ENCODE measurements at places on chromosomes 5 and 9.

GRCh38 chr9:27247756-27248155 lies 49.2 kb downstream of the EQTN start:
- no peak for DNase-seq

- no peak for DNase-seq
Observed at GRCh38 chr5:159972538-159973362, 36.2 kb upstream of the TTC1 start.

DNA sequence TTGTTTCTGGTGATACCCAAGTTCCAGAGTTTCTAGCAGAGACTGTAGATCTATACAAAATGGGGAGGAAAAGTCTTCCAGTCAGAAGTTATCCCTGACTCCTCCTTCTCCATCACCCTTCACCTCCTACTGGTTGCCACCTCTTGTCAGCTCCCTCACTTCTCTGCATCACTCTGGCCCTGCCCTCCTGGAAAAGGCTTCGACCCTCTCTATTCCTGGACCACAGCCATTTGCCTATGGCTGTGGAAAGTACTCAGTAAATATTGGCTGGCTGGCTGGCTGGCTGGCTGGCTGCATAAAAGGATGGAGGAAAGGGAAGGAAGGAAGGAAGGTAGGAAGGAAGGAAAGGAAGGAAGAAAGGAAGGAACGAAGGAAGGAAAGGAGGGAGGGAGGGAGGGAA lies 32.7 kb upstream of the ABCA1 start:
- DNase-seq: no peak

DNA sequence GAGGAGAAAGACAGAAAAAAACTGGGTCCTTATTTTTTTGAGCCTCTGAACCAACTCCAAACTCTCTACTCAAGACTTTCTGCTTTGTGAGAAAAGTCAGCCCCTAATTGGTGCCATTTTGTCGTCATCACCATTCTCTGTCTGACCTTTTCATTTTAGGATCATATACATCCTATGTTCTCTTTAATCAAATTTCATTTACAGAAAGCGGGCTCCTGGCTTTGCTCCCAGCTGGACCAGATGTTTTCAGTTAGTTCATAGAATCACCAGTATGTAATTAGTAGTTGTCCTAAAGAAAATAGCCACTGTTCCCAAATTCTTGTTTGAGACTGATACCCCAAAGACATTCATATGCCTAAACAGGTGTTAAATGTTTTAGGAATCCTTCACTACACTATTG lies 28.6 kb upstream of the SLCO4C1 start:
- DNase-seq: no peak

DNA sequence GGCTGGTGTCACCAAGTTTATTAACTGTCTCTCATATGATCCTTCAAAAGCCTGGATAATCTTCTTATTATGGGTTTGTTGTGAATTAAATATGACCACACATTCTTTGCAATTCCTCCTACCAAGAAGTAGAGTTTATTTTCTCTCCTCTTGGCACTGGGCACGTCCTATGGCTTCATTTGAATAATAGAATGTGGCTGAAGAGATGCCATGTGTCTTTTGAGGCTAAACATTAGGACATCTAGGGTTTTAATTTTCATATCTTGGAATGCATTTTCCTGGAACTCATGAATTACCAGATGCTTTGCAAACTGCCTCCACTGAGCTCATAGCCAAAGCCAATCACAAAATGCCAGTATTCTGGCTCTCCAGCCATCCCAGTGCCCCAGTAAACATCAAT lies 19.9 kb upstream of the SCGB3A2 start:
- no peak for DNase-seq

DNA sequence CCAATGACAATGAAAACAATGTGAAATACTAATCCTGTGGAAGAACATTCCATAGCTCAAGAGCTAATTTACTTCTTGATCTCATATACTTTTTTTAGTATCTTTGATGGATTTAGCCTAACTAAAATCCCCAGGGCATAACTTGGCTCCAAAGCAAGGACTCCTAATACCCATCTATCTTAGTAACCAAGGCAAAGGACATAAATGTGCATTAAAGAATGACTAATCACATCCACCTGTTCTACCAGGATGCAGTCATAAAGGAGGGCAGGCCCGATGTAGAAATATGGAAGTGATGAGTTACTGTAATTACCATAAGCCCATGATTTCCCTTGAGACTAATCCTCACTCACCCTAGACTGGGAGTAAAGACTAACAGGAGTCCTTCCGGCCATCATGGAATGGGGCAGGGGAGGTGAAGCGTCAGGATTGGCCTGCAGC lies 56.9 kb downstream of the KIF24 start:
- no peak for DNase-seq

GRCh38 chr9:108759835-108760234 lies 96.0 kb downstream of the ACTL7B start:
- DNase-seq: no peak

DNA sequence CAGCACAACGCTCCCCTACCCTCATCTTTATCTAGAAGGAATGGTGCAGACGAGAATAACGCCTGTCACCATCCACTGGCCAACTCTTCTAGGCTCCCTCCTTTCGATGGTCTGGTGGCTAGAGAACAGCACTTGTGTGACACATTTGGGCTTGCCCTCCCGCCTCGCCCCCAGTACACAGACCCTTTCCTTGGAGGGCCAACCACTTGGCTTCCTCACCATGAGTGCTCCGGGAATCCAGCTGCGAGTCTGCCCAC lies 1.4 kb downstream of the GNAQ start:
- DNase-seq: peak; percentile 31

DNA sequence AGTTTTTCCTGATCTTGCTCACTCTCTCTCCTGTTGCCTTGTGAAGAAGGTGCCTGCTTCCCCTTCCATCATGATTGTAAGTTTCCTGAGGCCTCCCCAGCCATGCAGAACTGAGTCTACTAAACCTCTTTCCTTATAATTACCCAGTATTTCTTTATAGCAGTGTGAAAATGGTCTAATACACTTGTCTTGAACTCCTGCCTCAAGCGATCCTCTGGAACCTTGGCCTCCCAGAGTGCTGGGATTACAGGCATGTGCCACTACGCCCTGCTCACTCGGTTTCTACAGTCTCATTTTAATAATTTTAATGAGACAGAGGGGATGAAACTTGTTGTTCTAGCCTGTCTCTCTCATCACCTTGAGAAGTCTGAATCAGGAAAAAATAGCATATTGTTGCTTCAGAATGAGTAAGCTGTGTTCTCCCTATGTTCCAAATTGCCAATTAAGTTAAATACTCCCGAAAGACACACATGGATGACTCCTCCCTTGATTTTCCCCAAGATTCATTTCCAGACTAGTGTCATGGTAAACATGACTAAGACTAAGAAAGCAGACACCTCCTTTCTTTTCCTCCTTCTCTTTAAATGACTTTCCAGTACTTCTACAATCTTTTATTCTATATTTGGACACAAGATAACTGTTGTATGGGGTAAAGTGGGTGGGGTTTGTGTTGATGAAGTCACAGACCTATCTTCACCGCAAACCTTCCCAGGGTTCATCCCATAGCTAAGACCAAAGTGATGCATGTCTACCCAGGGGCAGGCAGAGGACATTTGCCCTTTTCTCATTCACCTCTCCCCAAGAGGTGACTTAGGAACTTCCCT lies 7.8 kb upstream of the DNAJC18 start:
- no peak for DNase-seq

DNA sequence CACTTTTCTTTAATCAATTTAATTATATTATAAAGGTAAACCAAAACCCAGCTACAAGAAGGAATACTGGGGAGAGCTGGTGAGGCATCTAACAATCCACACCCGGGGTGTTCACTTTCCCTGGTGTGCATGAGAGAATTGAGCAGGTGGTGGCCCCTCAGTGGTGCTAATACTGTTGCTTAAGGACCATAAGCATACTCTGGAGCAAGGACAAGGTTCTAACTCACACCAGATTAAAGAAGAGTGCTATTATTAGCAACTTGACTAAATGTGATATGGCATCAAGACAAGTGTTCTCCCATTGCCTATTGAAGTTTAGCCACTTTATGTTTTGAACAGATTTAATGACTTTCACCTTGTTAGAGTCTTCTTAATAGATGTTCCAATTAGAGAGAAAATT lies 8.8 kb downstream of the RGS7BP start:
- no peak for DNase-seq

GRCh38 chr5:92994392-92994791 lies 586.6 kb downstream of the NR2F1-AS1 start:
- DNase-seq: no peak

DNA sequence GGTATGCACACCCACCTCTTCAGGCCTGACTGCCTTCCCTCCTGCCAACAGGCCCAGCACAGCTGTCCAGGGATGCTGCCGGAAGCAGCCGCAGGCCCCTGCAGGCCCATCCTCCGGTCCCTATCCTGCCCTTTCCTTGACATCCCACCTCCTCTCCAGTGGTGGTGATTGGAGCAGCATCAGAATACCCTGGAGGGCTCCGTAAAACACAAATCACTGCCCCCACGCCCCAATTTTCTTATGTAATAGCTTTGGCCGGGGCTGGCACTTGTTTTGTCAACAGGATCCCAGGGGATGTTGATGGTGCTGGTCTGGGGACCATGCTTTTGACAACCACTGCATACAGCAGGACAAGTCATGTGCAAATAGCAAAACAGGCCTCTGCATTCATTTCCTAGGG lies 274.5 kb downstream of the GADD45G start:
- no peak for DNase-seq

DNA sequence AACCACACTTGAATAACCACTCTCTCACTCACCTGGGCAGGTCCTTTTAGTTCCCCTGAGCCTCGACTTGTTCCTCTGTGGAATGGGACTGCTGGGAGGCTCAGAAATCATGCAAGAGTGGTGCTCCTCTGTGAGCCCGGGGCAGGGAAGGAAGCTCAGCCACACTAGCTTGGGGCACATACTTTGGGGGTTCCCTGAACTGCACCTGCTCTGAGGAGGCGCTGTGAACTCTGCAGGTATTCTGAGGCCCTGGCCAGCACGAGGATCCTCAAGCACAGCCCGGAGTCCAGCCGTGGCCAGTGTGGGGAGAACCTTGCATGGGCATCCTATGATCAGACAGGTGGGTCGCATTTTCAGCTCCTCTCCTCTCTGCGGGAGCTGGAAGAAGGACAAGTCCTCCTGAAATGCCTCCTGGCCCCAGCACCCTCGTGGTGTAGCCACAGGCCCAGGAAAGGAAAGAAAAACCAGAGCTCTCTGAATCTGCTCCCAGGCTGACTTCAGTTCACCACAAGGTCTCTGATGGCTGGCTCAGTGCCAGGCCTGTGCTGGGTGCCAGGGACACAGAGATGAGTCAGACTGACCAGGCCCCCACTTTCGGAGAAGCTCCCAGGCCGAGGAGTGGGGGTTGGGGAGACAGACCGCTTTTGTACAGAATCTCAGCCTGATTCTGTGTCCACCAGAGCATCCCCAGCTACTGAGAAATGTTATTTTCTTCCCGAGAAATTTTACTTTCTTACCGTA lies 11.9 kb downstream of the GLIPR2 start:
- peak; percentile 86 for DNase-seq

DNA sequence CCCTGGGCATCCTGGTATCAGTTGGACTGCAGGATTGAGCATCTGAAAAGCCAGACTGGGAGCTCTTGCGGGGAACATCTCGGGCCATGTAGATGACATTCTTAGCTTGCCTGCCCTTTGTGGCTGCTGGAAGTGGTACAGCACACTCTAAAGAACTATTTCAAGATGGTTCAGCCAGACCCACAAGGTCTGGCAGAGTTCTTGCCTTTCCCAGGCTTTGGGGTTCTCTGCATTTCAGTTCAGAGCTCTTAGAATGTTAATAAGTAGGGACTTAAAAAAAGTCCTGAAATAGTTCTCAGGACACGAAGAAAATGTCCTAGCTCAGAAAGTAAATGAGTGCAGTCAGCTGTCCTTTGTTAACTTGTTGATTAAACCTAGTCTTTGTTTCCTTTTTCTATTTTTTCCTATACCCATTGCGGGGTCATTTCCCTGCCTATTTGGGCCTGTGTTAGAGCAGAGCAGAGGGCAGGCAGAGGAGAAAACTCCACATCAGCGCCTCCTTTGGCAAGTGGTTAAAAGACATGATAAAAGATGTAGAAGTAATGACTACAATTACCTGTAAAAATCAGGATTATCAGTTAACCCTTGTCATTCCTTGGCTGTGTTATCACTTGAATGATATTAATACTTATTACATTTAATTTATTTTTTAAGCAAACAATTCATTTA lies 291.5 kb downstream of the ZSWIM6 start:
- no peak for DNase-seq

- DNase-seq: no peak
Observed at GRCh38 chr5:139363937-139364336, 19.2 kb downstream of the SLC23A1 start.

- no peak for DNase-seq
Observed at GRCh38 chr9:36007316-36007708, 29.4 kb upstream of the RECK start.

- DNase-seq: no peak
Observed at GRCh38 chr9:135304886-135305285, 174.7 kb upstream of the PPP1R26 start.

DNA sequence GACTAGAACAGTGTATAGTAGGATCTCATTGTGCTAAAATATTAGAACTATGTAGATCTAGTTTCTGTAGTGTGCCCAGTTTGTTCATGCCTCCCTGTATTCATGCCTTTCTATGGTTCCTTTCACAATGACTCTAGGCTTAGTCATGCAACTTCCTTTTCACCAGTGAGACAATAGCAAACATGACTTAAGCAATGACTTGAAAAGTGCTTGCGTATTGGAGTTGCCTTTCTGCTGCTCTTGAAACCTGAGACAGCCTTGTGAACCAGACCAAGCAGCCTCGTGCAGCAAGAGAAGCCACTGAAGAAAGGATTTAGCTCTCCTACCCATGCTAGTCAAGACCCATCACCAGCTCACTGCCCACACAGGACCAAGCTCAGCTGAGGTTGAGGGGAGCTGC lies 294.5 kb upstream of the TAS2R1 start:
- no peak for DNase-seq

DNA sequence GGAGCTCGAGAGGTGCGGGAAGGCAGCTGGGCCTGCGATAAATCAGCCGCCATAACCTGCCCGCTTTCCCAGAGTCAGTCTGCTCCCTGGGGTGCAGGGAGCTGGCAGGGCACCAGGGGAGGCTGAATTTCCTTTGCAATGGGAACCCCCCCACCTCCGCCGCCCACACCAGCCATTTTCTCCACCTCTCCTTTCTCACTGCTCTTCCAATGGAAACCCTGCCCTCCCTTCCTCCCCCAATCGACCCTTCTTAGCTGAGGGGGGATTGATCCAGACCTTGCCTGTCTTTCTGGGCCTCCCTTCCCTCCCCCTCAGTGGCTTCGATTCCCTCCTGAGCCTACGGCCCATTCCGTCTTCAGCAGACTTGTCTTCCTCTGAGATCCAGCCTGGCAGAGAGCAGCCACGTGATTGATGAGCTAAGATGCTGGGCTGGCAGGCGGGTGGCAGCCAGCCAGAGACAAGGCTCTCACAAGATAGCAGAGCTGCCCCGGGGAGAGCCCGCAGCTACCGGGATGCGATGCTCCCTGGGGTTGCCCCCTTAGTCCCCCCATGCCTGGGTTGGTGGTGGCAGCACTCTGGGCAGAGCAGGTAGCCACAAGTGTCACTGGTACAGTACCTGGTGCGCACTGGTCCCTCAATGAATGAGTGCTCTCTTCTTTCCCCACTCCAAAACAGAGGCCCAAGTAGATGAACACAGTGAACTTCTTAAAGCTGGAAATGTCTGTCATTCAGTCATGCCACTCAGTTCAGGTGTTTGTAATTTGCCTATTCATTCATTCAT lies 53.7 kb upstream of the FABP6 start:
- DNase-seq: no peak

GRCh38 chr5:125612776-125613175 lies 810.4 kb upstream of the GRAMD2B start:
- DNase-seq: no peak

All from CD4-positive, alpha-beta T cell treated with Interleukin-2 at 100 ng/mL for 4 hours (primary cell).